ENCODE measurements at places on chromosomes 2 and 18. TPM values are rescaled to one million over a fixed set of nuclear protein-coding genes. Genes with fewer than 3 reads are reported as not detected.

Gene DYNAP
- not detected for total RNA-seq

DNA sequence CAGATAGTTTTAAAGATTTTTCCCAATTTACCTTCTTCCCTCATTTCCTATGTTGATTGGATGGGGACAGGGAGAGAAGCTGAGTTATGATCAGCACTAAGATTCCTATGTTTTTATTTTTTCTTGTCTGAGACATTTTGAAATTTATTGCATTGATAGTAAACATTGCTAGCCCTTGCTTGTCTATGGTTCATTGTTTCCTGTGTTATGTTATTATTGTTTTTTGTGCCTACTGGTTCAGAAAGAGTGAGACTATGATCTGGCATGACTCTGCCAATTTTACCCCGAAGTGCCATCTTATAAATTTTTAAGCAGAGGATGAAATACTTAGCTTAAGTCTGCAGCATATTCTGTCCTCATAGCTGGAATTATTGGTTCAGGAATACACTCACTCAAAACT, 478.5 kb downstream of the MBD2 start:
- no peak for DNase-seq

DNA sequence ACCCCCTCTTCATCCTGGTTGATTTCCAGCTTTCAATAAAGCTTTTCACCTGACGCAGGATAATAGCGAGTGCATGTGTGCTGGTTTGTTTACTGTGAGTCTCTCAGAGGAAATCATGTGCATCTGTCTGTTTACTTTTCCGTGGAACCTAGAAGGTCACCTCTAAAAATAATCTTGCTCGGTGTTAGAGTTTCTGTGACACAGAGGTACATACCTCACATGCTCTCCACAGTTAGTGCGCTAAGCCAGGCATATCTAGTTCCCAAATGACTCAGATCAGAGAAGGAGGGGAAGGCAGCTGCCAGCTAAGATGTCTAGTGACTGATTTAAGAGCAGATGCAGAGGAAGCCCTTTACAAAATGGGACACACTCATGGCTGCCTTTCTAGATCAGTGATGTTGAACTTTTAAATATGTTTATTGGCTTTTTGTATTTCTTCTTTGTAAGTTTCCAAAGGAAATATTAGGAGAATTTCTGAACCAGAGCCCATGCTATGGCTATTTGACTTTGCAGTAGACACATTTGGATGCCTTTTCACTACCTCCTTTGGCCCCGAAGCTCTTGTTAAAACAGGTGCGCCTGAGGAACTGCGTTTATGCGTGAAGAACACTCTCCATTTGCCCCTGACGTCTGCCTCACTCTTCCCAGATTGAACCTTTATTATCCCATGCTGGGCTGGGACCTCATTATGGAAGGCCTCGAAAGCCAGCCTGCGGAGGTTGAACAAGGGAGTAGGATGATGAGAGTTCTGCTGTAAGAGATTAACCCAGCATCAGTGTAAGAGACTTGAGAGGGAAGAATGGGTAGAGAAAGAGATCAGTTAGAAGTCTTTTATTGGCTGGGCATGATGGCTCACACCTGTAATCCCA, 145.6 kb downstream of the FAM161A start:
- peak; percentile 79 for DNase-seq

- DNase-seq = peak; percentile 57
Observed at GRCh38 chr18:11502368-11502767, 107.0 kb upstream of the SLC35G4 start.

GRCh38 chr2:74540291-74540690, 10.6 kb downstream of the HTRA2 start:
- DNase-seq = no peak

DNA sequence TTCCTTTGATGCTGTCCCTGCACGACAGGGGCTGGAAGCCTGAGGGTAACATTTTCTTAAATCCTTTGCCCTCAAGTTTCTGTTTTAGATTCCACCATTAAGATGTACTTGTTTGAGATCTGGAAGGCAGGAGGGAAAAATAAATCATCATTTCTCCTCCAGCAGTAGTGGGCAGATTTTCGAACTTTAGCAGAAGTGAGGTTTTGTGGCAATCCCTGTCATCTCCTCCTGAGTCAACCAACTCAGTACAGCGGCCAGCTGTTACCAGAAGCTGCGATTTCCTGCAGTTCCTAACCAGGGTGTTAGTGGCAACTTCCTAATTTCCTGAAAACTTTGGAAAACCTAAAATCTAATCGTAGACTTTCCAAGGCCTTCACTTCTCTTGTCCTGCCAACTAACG, 517.2 kb upstream of the ACVR2A start:
- no peak for DNase-seq

DNA sequence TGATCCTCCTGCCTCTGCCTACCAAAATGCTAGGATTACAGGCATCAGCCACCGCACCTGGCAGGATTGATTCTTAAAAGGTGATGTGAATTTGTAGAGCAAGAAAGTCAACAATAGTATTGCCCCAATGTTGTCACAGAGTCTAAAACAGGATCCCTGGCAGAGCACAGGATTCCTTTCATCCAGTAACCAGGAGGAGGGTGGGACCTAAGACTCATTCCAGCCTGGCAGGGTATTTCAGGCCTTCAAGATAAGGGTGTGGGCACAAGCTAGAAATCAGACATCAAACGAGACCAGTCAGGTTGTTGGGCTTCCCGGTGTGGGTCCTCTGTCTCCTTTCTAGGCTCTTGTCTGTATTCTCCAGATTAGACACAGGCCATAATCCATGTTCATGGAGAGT, 511.4 kb downstream of the BCL11A start:
- no peak for DNase-seq

DNA sequence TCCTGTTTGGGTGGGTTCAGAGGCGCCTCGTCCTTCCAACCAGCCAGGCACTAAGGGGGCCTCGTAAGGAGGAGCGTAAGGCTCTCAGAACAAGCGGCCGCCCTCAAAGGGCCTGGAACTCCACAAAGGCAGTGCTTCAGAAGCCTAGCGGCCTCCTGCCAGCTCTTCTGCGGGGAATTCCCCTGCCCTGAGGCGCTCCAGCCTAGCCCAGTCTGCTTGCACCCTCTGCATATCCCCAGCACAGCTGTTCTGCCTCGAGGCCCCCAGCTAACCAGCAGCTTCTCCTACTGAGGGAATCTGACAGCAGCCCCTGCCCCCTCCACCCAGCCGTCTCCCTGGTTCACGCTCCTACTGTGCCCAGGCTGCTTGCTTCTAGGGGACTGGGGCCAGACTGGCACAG, 265.9 kb downstream of the TFCP2L1 start:
- DNase-seq = peak; percentile 15

Gene SP5
- total RNA-seq = not detected

GRCh38 chr2:100541404-100541803, 21.4 kb upstream of the PDCL3 start:
- DNase-seq = no peak

GRCh38 chr2:237097326-237097910, 11.7 kb downstream of the COPS8 start:
- DNase-seq = no peak

- no peak for DNase-seq
Observed at GRCh38 chr2:178810422-178810821, 3.2 kb upstream of the TTN start.

DNA sequence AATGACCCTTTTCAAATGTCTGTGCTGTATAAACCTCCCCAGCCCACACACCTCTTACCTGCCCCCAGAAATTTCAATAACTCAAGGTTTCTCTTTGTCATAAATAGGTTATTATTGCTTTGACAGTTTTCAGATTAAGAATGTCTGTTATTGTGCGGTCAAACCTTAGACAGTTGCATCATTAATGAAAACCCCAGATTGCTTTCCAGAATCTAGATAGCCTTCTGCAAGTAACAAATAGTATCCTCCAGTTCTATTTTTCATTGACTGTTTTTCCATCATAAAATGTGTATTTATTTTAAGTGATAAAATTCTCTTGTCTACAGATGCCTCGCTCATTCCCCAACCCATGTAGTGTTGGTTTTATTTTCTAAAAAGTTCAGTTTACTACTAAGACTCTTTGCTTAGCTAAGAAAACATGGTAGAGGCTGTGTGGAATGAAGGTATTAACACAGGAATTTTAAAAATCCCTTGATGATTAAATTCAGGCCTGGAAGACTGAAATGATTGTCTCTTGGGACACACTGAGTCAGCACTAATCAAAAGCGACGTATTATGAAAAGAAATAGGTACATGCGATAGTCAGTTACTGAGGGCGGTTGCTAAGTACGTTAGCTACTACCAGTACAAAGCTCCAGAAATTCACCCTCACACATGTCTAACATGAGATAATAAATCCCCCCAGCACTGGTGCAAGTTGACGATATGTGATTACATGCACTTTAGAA, 38.4 kb upstream of the ITGAV start:
- DNase-seq = no peak

DNA sequence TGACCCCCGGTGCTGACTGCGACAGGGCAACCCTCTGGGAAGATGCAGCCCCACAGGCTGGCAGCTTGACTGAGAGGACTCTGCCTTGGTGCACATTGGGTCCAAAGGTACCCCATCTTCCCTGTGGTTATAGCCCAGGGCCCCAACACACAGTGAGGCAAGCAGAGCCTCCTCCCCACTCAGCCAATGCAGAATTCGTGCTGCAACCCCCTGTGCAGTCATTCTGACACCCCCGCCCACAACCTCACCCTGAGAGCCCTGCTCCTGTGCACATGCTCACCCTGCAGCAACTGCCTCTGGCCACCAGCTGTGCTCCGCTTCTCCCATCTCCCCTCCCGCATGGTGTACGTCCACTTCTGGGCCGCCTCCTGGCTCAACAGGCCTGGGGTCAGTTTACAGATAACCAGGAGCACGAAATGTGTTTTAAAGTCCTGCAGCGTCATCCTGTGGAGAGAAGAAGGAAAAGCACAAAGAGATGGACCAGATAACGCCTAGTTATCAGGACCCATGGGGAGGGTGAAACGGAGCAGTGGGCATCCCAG, 24.4 kb downstream of the CAPN14 start:
- no peak for DNase-seq

Gene SERPINB10
- not detected for total RNA-seq

Gene PFN4
- total RNA-seq = 0.12 TPM

GRCh38 chr2:100184055-100184737, 41.8 kb upstream of the AFF3 start:
- DNase-seq = no peak

Gene RIT2
- 0.37 TPM for total RNA-seq

Gene DGUOK
- 105 TPM for total RNA-seq

- no peak for DNase-seq
Observed at GRCh38 chr2:65316072-65316471, 88.4 kb downstream of the ACTR2 start.

- peak; percentile 95 for DNase-seq
Observed at GRCh38 chr2:239275044-239275685, 125.7 kb downstream of the HDAC4 start.

GRCh38 chr2:12965540-12966269, 249.0 kb downstream of the TRIB2 start:
- DNase-seq = peak; percentile 74

- peak; percentile 55 for DNase-seq
Observed at GRCh38 chr2:190344276-190344827, 963 bp downstream of the INPP1 start.

Gene FBXO15
- 0.71 TPM for total RNA-seq

DNA sequence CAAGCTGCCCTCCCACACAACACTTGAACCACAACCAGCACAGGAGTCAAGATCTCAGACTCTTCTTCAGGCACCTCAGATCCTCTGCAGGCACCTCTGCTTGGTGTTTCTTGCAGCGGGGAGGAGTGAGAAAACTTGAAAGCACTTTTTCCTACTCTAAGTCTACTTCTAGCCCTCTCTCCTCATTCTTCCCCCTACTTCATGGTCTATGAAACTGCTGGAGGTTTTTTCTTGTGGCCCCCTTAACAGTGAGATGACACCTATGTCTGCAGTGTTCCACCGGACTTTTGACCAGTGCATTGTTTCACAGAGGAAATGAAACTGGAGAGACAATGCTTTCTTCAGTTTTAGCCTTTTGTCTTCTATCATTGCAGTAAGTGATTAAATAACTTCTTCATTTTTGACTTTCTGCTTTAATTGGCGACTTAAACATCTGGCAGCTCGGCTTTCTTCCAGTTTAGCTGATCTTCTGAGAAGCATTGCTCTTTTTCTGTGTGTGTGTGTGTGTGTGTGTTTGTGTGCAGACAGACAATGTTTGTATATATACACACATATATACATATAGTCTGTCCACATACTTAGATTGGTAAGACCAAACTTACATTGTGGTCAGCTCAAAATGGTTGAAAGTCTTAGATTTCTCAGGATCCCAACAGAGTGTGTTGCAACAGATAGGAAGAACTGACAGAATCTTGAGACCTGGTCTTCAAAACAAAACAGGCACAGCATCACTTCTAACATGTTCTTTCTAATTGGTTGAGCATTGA, 1474.0 kb upstream of the TMEFF2 start:
- no peak for DNase-seq

GRCh38 chr18:49160079-49160930, 209.5 kb upstream of the SMAD7 start:
- no peak for DNase-seq

Gene CXCR2
- not detected for total RNA-seq

- peak; percentile 42 for DNase-seq
Observed at GRCh38 chr18:37564711-37565100, 892 bp downstream of the CELF4 start.

DNA sequence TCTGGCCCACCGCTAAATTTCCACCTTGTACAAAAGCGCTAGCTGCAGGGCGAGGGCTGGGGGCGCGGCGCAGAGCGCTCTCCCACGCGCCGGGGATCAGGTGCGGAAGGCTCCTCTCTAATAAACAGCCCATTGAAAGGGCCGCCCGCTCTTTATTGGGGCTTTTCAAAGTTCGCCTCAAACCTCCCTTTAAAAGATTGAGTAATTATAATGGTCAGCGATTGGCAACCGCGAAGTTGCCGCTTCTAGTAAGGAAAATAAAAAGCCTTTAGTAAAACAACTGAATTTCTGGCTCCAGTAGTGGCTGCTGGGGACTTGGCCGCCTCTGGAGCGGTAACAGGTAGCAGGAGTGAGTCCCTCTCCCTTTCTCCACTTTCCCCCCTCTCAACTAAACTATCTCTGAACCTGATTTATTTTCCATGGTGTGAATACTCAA, 755 bp downstream of the NEUROD1 start:
- no peak for DNase-seq

DNA sequence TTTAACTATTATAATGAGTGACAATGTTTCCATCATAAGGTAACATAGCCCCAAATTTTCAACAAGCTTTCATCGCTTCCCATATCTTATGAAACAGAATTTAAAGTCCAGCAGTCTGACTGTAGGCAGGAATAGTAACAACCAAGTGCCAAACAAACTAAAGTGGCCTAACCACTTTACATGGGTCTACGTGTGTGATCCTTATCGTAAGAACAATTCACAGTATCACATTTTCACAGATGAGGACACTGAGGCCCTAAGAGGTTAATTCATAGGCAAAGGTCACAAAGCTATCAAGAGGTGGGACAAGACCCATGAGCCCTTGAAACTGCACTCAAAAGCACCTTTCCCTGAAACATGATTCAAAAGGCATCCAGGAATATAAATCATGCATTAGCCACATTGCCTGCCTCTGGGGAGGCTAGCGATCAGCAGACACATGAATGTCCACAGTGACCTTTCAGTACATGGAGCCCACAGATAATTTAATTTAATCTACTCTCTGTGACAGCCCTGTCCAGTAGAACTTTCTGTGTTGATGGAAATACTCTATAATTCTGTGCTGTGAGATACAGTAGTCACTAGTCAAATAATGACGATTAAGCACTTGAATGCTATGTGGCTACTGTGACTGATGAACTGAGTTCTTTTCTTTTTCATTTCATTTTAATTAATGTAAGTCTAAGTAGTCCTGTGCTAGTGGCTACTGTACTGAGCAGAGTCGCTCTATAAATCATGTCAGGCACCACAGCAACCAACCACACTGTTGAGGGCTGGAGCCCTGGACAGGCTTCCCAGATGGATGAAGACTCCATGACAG, 30.3 kb downstream of the KIDINS220 start:
- DNase-seq = no peak

All from M059J (cell line).